ENCODE measurements at places on chromosomes 7 and 10. TPM values are rescaled to one million over a fixed set of nuclear protein-coding genes. Genes with fewer than 3 reads are reported as not detected.

The SPDYE2 gene
- total RNA-seq = not detected

The LEP gene
- not detected for total RNA-seq

The CFAP69 gene
- total RNA-seq = not detected

The NKX1-2 gene
- total RNA-seq = not detected

The CCDC172 gene
- total RNA-seq = not detected

The BTAF1 gene
- 49.3 TPM for total RNA-seq

The AGR3 gene
- not detected for total RNA-seq

The GNAT3 gene
- not detected for total RNA-seq

The TRPV5 gene
- total RNA-seq = 0.10 TPM

The ANKRD30A gene
- not detected for total RNA-seq
